ENCODE measurements at places on chromosomes 5 and 9.

GRCh38 chr9:94586316-94586715, 7.3 kb downstream of the FBP2 start:
- DNase-seq, result no peak

GRCh38 chr5:66655395-66656324, 59.5 kb downstream of the MAST4 start:
- no peak for DNase-seq

DNA sequence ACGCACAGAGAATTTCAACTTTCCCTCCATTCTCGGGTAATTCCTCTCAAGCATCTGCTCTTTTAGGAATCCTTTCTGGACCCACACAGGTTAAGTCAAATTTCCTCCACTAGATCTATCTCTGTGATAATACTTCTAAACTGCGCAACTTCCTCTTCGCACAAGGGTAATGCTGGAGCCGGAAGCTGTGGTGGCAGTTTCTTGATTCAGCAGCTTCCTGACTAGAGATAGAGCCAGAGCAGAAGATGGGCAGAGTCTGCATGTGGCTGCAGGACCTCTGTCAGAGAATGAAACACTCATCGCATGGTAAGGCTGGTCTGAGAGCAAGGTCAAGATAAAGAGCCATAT, 11.1 kb upstream of the CDC42SE2 start:
- peak; percentile 77 for DNase-seq

GRCh38 chr9:94010980-94011533, 55.9 kb upstream of the BARX1 start:
- no peak for DNase-seq

- no peak for DNase-seq
These were observed 239.6 kb downstream of the PAPPA start for GRCh38 chr9:116393198-116393597.

DNA sequence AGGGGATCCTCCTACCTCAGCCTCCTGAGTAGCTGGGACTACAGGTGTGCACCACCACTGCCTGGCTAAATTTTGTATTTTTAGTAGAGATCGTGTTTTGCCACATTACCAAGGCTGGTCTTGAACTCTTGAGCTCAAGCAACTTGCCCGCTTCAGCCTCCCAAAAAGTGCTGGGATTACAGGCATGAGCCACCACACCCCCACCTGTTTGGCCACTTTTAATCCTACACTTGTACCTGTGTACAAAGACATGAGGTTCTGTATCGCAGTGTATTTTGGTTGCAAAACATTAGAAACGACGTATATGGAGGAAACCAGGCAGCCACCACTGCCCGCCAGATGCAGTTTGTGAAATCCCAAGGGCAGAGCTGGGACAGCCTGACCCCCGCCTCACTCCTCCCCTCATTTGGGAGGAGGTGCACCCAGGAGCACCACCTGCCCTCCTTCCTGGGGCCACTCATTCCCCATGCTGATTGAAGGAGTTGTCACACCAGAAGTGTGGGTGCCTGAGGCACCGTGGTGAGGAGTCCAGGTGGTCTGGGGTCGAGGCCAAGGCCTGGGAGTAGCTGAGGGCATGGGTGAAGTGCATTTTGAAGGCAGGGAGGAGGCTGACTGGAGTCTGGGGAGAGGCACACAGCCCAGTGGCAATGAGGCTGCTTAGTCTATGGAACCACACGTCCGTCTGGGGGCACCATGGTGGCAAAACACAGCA, 39.3 kb upstream of the OLFM1 start:
- no peak for DNase-seq

DNA sequence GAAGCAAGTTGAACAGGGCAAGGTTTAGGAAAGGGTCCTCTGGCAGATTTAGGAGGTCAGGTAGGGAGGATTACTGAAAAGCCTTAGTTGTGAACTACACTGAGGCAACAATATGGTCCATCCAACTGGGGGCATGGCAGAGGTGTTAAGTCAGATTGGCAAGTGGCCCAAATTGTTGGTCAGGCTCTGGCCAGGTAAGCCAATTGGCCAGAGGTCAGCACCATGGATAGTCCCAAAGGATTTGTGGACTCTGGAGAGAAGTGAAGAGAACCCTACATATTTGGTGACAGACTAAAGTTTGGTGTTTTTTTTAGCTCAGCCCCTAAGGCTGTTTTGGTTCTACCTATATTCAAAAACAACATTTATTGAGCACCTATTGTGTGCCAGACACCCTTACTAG, 39.1 kb upstream of the RASGRF2 start:
- no peak for DNase-seq

GRCh38 chr9:132185073-132186009, 23.5 kb downstream of the NTNG2 start:
- DNase-seq, result no peak

GRCh38 chr9:6923086-6923485, 165.3 kb downstream of the KDM4C start:
- no peak for DNase-seq

DNA sequence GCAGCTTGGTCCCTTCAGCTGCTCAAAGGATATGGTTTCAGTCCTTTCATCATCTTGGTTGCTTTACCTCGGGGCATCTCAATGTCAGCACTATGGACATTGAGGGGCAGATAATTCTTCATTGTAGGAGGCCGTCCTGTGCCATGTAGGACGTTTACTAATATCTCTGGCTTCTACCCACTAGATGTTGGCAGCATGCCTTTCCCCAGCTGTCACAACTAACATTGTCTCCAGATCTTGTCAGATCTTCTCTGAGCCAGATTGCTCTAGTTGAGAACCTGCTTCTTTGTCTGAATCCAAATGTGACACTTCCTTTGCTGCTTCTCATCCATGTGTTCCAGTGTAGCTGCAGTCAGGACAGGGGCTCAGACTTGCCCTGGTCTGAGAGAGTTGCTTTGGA, 10.3 kb downstream of the PTPA start:
- DNase-seq, result no peak

DNA sequence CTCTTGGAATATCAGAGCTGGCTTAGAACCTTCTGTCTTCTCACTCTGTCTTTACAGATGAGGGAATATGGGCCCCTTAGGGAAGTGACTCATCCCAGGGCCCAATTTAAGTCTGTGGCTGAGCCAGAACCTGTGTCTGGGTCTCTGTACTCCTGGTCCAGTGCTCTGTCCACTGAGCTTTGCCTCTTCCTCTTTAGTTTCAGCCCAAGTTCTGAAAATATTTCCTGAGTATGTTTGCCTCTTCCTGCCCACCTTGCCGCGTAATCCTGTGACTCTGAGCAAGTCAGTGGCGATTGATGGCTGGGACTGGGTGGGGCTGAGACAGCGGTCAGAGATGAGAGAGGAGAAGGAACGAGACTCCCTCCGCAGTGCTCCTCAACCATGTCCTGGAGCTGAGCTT, 7.8 kb downstream of the IER5L start:
- peak; percentile 34 for DNase-seq

DNA sequence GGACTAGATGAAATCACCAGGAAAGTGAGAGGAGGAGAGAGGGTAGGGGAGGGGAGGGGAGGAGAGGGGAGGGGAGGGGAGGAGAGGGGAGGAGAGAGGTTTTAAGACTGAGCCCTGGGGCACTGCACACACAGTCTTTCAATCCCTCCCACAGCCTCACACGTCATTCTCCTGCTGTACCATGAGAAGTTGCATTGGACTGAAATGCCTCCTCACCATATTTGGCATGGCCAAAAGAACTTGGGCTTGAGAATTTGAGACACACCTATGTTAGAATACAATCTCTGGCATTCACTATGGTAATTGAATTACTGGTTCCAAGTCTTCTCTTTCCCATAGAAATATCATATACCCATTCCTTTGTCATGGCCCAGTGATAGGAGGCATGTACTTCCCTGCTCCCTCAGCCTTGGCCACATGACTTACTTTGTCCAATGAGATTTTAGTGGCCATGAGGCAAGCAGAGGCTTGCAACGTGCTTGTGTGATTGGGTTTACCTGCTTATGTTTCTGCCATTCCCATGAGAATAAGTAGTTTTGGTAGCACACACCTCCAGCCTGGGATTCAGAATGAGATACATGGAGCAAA, 133.3 kb upstream of the SMARCA2 start:
- no peak for DNase-seq

- DNase-seq, result peak; percentile 26
These were observed 1.4 kb upstream of the SPTAN1 start for GRCh38 chr9:128550770-128551656.

- no peak for DNase-seq
These were observed 249.8 kb upstream of the ZNF608 start for GRCh38 chr5:124996023-124996763.

GRCh38 chr5:169723103-169723831, 86.2 kb downstream of the DOCK2 start:
- DNase-seq, result no peak

DNA sequence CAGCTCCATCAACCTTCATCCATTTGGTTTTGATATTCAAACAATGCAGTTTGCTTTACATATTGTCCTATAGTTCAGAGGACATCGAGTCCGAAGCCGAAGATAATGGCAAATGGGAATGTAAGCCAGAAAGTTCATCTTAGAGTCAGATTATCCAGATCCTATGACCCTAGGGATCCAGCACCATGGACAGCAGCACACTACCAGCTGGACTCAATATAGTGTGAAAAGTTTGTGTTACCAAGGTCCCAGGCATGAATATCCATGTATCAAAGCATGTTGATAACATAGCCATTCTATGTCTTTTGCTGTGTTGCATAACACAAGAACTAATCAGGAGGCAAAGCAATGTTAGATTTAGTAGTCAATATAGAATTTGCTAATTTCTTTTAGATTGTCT, 46.3 kb downstream of the FSTL4 start:
- DNase-seq, result peak; percentile 27

GRCh38 chr9:18707489-18708205, 233.7 kb downstream of the ADAMTSL1 start:
- DNase-seq, result no peak

DNA sequence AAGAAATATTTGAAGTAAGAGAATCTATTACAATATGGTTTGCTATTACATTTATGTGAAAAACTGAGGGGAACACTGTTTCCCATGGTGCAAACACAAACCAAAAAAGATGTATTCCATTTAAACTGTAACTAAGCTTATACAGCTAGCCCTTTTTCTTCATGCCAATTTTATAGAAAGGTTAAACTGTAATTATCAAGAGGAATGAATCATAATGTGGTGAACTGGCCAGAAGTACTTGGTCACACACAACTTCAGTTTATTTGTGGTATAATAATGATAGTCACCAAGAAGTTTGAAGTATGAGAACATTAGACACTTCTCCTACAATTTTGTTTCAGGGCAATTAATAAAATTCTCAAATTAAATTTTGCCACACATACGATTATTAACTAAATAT, 177.9 kb downstream of the XRCC4 start:
- DNase-seq, result no peak

GRCh38 chr5:1987471-1987870, 104.7 kb upstream of the IRX4 start:
- no peak for DNase-seq

- no peak for DNase-seq
These were observed 7.2 kb upstream of the PIP5K1B start for GRCh38 chr9:68697851-68698250.

- DNase-seq, result no peak
These were observed 153.7 kb downstream of the NDUFS4 start for GRCh38 chr5:53713978-53714666.

- no peak for DNase-seq
These were observed 8.4 kb downstream of the RALGDS start for GRCh38 chr9:133112663-133113026.

GRCh38 chr5:172411484-172412072, 42.7 kb downstream of the SH3PXD2B start:
- peak; percentile 61 for DNase-seq

DNA sequence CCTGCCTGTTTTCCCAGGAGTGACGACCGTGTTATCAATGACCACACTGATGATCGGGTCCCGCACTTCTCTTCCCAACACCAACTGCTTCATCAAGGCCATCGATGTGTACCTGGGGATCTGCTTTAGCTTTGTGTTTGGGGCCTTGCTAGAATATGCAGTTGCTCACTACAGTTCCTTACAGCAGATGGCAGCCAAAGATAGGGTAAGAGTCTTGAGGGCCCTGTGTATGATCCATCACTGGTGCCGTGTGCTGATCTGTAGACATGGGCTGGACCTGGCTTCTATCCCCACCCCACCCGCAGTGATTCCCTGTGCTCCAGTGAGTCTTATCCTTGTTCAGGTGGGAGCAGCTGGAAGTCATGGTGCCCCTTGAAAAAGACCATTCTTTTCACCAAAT, 26.0 kb downstream of the GABRP start:
- no peak for DNase-seq

GRCh38 chr9:28423255-28423654, 850.0 kb upstream of the C9orf72 start:
- no peak for DNase-seq

- DNase-seq, result no peak
These were observed 256.7 kb downstream of the ARRDC3 start for GRCh38 chr5:91126448-91126847.

DNA sequence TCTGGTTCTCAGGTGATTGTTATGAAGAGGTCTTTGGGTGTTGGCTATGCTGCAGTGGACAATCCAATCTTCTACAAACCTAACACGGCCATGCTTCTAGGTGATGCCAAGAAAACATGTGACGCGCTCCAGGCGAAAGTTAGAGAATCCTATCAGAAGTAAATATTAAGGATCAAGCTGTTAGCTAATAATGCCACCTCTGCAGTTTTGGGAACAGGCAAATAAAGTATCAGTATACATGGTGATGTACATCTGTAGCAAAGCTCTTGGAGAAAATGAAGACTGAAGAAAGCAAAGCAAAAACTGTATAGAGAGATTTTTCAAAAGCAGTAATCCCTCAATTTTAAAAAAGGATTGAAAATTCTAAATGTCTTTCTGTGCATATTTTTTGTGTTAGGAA, 101.3 kb downstream of the NNT start:
- DNase-seq, result no peak

DNA sequence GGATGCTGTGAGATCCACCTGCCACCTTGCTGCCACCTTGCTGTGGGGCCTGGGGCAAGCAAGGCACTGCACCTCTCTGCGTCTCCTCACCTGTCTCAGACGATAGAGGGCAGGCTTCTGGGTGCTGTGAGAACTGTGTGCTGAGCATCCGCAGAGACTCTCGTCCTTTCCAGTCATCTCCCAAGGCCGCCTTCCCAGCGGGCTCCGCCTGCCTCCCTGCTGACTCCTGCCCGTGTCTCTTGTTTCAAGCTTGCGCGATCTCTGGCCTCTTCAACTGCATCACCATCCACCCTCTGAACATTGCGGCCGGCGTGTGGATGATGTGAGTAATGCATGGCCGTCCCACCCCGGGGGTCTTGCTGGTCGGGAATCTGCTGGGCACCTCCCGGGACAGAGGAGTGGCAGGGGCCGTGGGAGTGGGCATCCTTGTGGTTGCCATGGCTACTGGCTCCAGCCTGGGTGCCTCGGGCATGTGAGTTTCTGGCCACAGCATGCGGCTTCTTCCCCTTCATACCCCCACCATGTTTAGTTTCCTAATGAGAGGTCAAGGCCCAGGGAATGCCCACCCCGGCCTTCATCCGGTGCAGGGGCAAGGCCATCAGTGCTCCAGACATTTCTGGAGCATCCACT, 3.6 kb downstream of the CACFD1 start:
- DNase-seq, result no peak

GRCh38 chr5:143985832-143986515, 174.0 kb downstream of the HMHB1 start:
- DNase-seq, result no peak

DNA sequence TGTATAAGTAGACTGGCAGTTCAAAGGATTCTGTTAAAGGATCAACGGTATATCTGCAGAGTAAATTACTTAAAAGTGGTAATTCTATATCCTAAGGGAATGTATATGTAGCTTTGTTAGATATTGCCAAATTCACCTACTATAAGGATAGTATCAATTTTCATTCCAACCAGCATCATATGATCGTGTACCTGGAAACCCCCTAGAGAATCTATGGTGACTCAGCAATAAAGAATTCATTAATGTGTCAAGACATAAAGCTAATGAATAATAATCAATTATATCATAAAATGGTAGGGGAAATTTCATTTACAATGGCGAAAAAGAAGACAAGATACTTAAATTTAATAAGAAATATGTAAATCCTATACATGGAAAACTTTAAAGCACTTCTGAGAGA, 234.1 kb upstream of the ACTBL2 start:
- no peak for DNase-seq

All from activated T-cell treated with anti-CD3 and anti-CD28 coated beads, Interleukin-2, amount 50 U/mL, for 48 hours (primary cell).